ENCODE measurements at places on chromosomes 3 and 15. TPM values are rescaled to one million over a fixed set of nuclear protein-coding genes. Genes with fewer than 3 reads are reported as not detected.

DNA sequence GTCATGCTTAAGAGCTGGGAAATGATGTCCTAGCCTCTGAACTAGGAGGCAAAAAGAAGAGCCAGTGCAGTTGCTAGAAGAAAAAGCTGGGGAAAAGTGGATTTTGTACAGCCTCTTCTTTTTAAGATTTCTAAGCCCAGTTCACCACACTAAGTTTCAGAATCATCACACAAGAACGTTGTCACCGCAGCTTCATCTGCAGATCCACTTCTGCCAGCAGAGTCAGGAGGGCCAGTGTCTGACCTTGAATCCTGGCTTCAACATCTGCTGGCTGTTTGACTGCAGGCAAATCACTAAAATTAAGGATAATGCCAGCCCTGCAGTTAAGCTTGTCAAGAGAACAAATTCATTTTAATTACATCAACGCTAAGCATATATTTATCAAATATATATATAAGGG is 36.2 kb downstream of the HDC start:
- H3K4me1 ChIP-seq = no peaks in the 10 kb centered on the region
- no peak for DNase-seq
- no peak overlapping the region for H3K27ac ChIP-seq
- H3K27me3 ChIP-seq = no peaks in the 10 kb centered on the region

- no peak overlapping the region for H3K4me3 ChIP-seq
- peaks cover 4% of the 10 kb centered on the region for H3K4me1 ChIP-seq
- H3K27me3 ChIP-seq = peaks cover 15% of the 10 kb centered on the region
- DNase-seq = no peak
These were observed 4.4 kb downstream of the PLSCR4 start for GRCh38 chr3:146246526-146246925.

DNA sequence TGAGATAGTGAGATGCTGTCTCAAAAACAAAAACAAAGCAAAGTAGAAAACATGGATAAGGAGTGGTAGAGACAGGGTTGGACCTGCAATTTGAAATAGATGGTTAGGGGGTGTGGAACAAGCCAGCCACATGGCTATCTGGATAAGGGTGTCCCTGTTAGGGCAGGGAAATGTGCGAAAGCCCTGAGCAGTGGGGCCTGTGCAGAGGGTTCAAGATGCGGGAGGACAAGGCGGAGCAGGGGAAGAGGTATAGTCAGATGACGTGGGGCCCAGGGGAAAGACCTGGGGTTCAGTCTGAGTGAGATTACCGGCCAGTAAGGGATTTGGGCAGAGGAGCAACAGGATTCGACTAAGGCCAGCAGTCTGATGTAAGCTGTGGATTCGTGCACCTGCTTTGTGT is 18.4 kb upstream of the NR2E3 start:
- H3K4me3 ChIP-seq = no peak overlapping the region
- no peaks in the 10 kb centered on the region for H3K27me3 ChIP-seq
- H3K27ac ChIP-seq = no peak overlapping the region
- no peaks in the 10 kb centered on the region for H3K36me3 ChIP-seq
- no peak for DNase-seq

- H3K4me1 ChIP-seq = peaks cover 3% of the 10 kb centered on the region
- peaks cover 5% of the 10 kb centered on the region for H3K36me3 ChIP-seq
- no peak overlapping the region for H3K27ac ChIP-seq
These were observed 184.1 kb downstream of the LPP start for GRCh38 chr3:188338086-188338485.

DNA sequence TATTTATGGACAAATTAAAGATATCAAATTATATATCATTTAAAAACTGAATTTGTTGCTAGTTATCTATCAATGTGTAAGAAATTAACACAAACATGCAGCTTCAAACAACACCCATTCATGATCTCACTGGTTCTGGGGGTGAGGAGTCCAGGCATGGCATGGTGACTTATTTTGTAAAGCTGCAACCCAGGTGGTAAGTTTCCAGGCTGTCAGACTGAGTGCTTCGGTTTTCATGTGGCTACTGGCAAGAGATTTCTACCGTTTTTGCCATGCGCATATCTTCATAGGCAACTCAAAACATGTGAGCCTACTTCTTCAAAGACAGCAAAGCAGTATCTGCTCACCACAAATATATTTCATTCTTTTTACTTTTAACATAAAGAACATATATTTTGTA is 364.3 kb upstream of the BCHE start:
- no peak overlapping the region for H3K27ac ChIP-seq
- no peak for DNase-seq
- no peaks in the 10 kb centered on the region for H3K36me3 ChIP-seq
- no peaks in the 10 kb centered on the region for H3K27me3 ChIP-seq

- H3K27me3 ChIP-seq = no peaks in the 10 kb centered on the region
- H3K4me3 ChIP-seq = no peak overlapping the region
- no peaks in the 10 kb centered on the region for H3K36me3 ChIP-seq
- no peak overlapping the region for H3K27ac ChIP-seq
These were observed 50.9 kb downstream of the FEM1B start for GRCh38 chr15:68328443-68328842.

GALNT15 gene
- 2.6 TPM for total RNA-seq

KAT2B gene
- 17.2 TPM for total RNA-seq

FBXL22 gene
- 0.33 TPM for total RNA-seq

TMF1 gene
- total RNA-seq = 21.2 TPM
